ENCODE measurements at places on chromosomes 2 and 18. TPM values are rescaled to one million over a fixed set of nuclear protein-coding genes. Genes with fewer than 3 reads are reported as not detected.

Gene SLC38A11
- 0.22 TPM for polyA plus RNA-seq

Gene UCN
- 3.0 TPM for polyA plus RNA-seq

Gene KCMF1
- polyA plus RNA-seq = 58.9 TPM

Gene LYPD6
- 1.8 TPM for polyA plus RNA-seq

Gene APCDD1
- 2.7 TPM for polyA plus RNA-seq

DNA sequence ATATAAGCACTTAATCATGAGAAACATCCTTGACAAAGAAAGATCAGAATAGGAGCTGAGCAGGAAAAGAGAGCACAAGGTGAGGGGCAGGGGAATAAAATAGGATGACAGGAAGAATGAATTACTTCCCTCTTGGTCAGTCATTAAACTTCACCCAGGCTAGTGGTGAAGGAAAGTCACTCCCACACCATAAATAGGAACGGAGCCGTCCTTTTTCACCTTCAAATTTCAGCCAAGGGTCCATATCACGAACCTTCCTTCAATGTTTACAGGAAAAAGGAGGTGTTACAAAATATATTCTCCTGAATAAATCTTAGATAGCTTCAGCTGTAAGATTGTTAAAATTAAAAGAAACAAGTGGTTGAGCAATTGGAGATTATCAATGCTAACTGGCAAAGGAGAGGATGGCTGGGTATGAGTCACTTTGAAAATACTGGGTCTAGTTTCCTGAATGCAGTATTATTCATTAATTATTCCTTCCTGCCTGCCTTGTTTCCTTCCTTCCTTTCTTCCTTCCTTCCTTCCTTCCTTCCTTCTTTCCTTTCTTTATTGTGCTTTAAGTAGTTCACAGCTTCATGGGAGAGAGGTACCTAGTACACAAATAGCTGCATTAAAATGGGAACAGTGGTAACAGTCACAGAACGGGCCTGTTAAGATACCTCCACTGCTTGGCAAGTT, 292.3 kb upstream of the ID2 start:
- no peaks in the 10 kb centered on the region for H3K27me3 ChIP-seq
- H3K27ac ChIP-seq = no peak overlapping the region
- no peaks in the 10 kb centered on the region for H3K4me1 ChIP-seq
- H3K4me3 ChIP-seq = no peak overlapping the region
- no peaks in the 10 kb centered on the region for H3K36me3 ChIP-seq

DNA sequence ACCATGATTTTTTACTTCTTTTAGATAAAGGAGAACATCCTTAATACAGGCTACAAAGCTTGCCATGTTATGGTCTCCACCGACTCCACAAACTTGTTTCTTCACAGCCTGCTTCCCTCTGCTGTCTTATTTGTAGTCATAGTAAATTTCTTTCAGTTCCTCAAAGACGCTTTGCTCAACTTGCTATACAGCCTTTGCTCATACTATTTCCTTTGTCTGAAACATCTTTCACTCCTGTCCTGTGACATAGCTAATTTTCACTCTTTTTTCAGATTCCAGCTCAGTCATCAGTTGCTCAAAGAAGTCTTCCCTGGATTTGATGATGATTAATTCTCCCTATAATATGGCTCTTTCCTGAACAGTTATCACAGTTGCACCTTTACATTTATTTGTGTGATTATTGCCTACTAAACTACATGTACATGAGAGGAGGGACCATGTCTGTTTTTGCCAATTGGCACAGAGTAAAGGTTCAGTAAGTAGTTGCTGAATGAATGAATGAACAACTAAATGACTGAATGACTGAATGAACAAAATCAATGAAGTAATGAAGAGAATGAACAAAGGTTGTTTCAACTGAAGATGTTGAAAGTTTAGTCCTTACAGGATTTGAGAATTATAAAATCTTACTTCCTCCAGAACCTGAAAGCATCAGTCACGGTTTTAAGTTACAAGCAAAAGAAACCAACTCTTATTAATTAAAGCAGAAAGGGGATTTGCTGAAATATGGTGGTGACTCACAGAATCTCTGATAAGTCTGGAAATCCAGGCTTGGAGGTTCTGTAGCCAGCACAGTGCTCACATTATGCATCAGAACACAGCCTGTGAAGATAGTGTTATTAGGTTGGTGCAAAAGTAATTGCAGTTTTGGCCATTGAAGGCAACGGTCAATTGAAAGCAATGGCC, 186.4 kb upstream of the FAM98A start:
- no peaks in the 10 kb centered on the region for H3K27me3 ChIP-seq
- H3K36me3 ChIP-seq = no peaks in the 10 kb centered on the region
- no peak overlapping the region for H3K4me3 ChIP-seq
- H3K27ac ChIP-seq = no peak overlapping the region
- H3K4me1 ChIP-seq = no peaks in the 10 kb centered on the region
- DNase-seq = no peak

GRCh38 chr2:209368914-209369313, 54.9 kb upstream of the MAP2 start:
- H3K4me3 ChIP-seq = no peak overlapping the region
- no peak overlapping the region for H3K27ac ChIP-seq
- H3K4me1 ChIP-seq = no peaks in the 10 kb centered on the region
- no peaks in the 10 kb centered on the region for H3K36me3 ChIP-seq
- no peaks in the 10 kb centered on the region for H3K27me3 ChIP-seq

DNA sequence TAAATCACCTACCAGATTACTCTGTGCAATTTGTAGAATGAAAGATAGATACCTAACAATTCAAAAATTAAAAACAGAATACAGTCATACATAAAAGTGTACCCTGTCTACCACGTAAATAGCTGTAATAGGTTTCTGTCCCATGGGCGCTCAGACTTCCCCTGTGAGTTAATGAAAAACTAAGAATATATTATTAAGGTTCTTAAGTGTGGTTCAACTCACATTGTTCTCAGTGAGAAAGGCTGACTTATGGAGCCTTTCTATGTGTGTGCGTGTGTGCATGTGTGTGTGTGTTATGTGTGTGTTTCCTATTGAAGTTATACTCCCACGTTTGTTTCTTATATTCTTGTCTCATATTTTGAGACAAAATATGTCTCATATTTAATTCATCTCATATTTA, 114.6 kb upstream of the CD302 start:
- H3K36me3 ChIP-seq = no peaks in the 10 kb centered on the region
- H3K27ac ChIP-seq = no peak overlapping the region
- no peaks in the 10 kb centered on the region for H3K27me3 ChIP-seq
- no peak for DNase-seq

GRCh38 chr2:234335661-234336228, 161.1 kb downstream of the ARL4C start:
- no peaks in the 10 kb centered on the region for H3K36me3 ChIP-seq
- H3K27me3 ChIP-seq = no peaks in the 10 kb centered on the region
- no peaks in the 10 kb centered on the region for H3K4me1 ChIP-seq
- DNase-seq = peak; percentile 35

DNA sequence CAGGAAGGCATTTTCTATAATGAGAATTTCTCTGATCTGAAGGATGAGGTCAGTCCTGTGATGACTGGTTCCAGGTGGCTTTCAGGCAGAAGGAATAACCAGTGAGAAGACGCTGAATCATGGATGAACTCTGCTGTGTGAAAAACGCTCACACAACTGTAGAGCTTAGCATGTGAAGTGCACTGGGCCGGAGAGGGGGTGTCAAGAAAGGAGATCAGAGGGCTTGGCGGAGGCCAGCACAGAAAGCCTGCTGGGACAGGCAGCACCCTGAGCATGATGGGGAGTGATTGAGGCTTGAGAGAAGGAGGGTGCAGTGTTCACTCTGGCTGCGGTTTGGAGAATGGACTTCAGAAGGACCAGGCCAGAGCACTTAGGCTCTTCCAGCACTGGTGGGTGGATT, 236.5 kb downstream of the TPGS2 start:
- H3K4me3 ChIP-seq = no peak overlapping the region
- H3K36me3 ChIP-seq = no peaks in the 10 kb centered on the region
- H3K4me1 ChIP-seq = no peaks in the 10 kb centered on the region
- DNase-seq = no peak
- no peaks in the 10 kb centered on the region for H3K27me3 ChIP-seq

- no peaks in the 10 kb centered on the region for H3K4me1 ChIP-seq
- H3K27me3 ChIP-seq = no peaks in the 10 kb centered on the region
- H3K36me3 ChIP-seq = no peaks in the 10 kb centered on the region
- H3K4me3 ChIP-seq = no peak overlapping the region
- H3K27ac ChIP-seq = no peak overlapping the region
These were observed 1281.9 kb upstream of the PIK3C3 start for GRCh38 chr18:40673150-40673549.

DNA sequence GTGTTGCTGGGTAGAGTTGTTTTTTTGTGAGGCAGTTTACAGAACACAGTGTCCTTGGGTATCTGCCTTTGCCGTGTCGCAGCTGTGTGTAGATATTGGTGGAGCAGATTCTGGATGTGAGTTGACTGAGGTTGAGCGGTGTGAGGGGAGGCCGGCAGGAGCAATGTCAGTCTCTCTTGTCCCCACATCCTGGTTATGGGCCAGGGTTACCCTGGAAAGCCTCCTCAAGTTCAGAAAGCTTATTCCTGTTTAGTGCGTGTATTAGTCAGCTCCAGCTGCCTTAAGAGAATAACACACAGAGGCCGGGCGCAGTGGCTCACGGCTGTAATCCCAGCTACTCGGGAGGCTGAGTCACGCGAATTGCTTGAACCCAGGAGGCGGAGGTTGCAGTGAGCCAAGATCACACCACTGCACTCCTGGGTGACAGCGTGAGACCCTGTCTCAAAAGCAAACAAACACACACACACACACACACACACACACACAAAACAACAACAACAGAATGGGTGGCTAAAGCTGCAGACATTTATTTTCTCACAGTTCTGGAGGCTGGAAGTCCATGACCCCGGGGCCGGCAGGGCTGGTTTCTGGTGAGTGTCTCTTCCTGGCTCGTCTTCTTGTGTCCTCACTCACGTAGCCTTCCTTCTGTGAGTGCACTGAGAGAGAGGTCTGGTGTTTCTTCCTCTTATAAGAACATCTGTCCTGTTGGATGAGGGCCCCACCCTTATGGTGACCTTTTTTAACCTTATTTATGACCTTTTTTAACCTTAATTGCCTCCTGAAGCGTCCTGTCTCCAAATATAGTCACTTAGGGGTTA, 5.1 kb downstream of the NCK2 start:
- H3K4me1 ChIP-seq = peaks cover 32% of the 10 kb centered on the region
- no peak overlapping the region for H3K4me3 ChIP-seq
- no peaks in the 10 kb centered on the region for H3K36me3 ChIP-seq
- H3K27ac ChIP-seq = peak overlapping the region; percentile 53
- no peak for DNase-seq

DNA sequence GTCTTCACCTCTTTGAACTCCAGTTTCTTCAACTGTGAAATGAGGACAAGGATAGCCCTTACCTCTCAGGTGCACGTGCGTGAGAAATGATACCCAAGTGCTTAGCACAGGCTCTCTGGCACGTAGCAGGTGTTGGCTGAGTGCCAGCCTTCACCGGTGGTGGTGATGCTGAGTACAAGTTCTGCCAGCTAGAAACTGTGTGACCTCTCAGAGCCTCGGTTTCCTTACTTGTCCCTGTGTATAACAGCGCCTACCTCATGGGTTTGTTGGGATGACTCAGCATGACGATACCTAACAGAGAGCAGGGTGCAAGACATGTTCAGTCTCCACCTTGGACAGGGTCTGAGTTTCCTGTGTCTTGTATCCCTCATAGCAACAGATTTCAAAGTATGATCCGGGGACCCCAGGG, 205.1 kb downstream of the TNS1 start:
- no peak overlapping the region for H3K27ac ChIP-seq
- H3K27me3 ChIP-seq = no peaks in the 10 kb centered on the region
- H3K4me1 ChIP-seq = no peaks in the 10 kb centered on the region

GRCh38 chr18:8794156-8794933, 89.0 kb downstream of the MTCL1 start:
- H3K36me3 ChIP-seq = peaks cover 6% of the 10 kb centered on the region
- no peaks in the 10 kb centered on the region for H3K27me3 ChIP-seq
- peak; percentile 93 for DNase-seq
- H3K4me3 ChIP-seq = no peak overlapping the region
- H3K27ac ChIP-seq = peak overlapping the region; percentile 84
- H3K4me1 ChIP-seq = peaks cover 10% of the 10 kb centered on the region

DNA sequence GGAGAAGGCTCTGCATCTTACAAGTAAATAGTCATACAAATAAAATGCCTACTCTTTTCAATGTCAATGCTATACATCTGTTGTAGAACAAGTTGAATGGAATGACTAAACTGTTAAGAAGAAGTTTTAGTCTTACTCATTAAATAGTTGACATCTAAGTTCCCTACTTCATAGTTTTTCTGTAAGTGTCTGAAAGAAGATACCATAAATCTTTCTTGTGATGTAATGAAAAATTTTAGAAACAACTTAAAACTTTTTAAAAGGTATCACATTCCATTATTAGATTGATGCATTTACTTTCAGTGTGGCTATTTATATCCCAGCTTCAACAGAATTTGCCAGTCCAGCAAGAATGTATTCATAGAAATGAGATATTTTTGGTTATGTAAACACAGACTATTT, 185.2 kb upstream of the EPC2 start:
- DNase-seq = no peak
- no peaks in the 10 kb centered on the region for H3K4me1 ChIP-seq
- no peak overlapping the region for H3K4me3 ChIP-seq
- no peak overlapping the region for H3K27ac ChIP-seq

- H3K4me3 ChIP-seq = no peak overlapping the region
- no peaks in the 10 kb centered on the region for H3K27me3 ChIP-seq
- H3K4me1 ChIP-seq = no peaks in the 10 kb centered on the region
- no peak for DNase-seq
- no peak overlapping the region for H3K27ac ChIP-seq
These were observed 36.4 kb upstream of the IL1R1 start for GRCh38 chr2:102106133-102106556.

DNA sequence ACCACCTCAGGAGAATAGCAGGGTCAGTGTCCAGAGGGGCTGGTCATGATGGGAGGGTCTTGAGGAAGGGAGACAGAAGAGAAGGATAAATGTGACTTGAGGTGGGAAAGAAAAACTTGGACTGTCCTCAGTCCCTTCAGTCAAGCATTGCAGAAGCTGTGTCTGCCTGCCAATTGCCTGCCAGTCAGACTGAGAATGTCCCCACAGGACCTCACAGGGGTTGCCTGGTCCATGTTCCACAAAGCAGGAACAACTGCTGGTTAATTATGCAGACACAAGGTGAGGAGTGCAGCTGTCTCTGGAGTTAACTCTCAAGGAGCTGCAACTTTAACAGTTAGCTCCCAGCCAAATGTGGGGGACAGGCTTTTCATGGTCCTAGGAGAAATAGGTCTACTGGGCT, 75.7 kb downstream of the TRIM43 start:
- no peak for DNase-seq
- H3K36me3 ChIP-seq = no peaks in the 10 kb centered on the region
- H3K4me1 ChIP-seq = no peaks in the 10 kb centered on the region
- no peaks in the 10 kb centered on the region for H3K27me3 ChIP-seq

DNA sequence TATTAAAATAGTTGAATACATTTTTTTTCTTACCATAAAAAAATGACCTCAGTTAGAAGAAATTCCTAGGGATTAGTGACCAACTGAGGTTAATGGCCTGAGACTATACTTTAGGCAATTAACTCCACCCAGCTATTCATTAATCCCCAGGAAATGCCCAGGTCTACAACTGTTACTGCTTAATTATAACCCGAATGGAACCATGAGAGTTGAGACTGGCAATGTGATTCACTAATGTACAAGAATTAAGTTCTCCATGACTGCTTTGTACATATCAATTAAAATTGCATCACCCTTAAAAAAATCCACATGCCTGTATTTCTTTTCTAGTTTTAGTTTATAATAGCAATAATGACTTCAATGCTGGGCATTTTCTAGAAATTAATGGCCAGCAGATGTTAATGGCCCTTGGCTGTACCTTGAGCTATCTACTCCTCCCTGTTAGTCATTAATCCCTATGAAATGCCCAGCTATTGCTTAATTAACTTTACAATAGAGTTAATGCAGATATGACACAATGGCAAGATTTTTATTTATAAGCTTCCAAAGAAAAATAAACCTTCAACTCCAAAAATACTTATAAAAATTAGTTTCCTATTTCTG, 44.1 kb downstream of the ERBB4 start:
- no peaks in the 10 kb centered on the region for H3K36me3 ChIP-seq
- H3K27me3 ChIP-seq = no peaks in the 10 kb centered on the region
- no peak for DNase-seq
- H3K27ac ChIP-seq = no peak overlapping the region
- no peaks in the 10 kb centered on the region for H3K4me1 ChIP-seq

Data from small intestine (tissue), 16 donors.